ENCODE measurements at places on chromosomes 5 and 9. TPM values are rescaled to one million over a fixed set of nuclear protein-coding genes. Genes with fewer than 3 reads are reported as not detected.

- no peak for DNase-seq
- H3K27me3 ChIP-seq, result peaks cover 4% of the 10 kb centered on the region
- peaks cover under 1% of the 10 kb centered on the region for H3K4me1 ChIP-seq
- no peaks in the 10 kb centered on the region for H3K36me3 ChIP-seq
- no peak overlapping the region for H3K4me3 ChIP-seq
Measured at GRCh38 chr9:136581614-136582447, 36.0 kb upstream of the NOTCH1 start.

- no peaks in the 10 kb centered on the region for H3K27me3 ChIP-seq
- H3K4me1 ChIP-seq, result no peaks in the 10 kb centered on the region
- H3K27ac ChIP-seq, result no peak overlapping the region
- no peaks in the 10 kb centered on the region for H3K36me3 ChIP-seq
- DNase-seq, result no peak
- H3K4me3 ChIP-seq, result no peak overlapping the region
Measured at GRCh38 chr5:3509290-3509689, 86.3 kb upstream of the IRX1 start.

DNA sequence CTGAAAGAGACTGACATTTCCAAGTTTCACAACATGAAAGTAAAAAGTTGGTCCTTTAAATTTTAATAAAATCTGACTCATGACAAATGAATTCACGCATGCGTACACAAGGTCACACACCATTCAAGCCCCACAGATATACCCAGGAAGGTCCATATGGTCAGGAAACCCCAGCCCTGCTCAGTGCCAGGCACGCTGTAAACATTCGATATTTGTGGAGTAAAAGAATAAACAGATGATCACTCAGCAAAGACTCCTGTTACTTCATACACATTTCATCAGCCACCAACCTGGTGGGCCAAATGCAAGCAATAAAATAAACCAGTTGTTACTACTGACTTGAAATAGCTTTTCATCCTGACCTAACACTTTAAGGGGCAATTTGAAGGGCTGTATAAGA is 158.0 kb upstream of the RETREG1 start:
- no peak overlapping the region for H3K27ac ChIP-seq
- peaks cover 3% of the 10 kb centered on the region for H3K36me3 ChIP-seq
- DNase-seq, result peak; percentile 93
- H3K27me3 ChIP-seq, result no peaks in the 10 kb centered on the region
- no peak overlapping the region for H3K4me3 ChIP-seq

GRCh38 chr5:2738700-2739359 is 12.6 kb downstream of the IRX2 start:
- no peak overlapping the region for H3K27ac ChIP-seq
- H3K36me3 ChIP-seq, result no peaks in the 10 kb centered on the region
- H3K27me3 ChIP-seq, result peaks cover 10% of the 10 kb centered on the region
- H3K4me1 ChIP-seq, result no peaks in the 10 kb centered on the region
- H3K4me3 ChIP-seq, result peak overlapping the region; percentile 58
- no peak for DNase-seq

The UBQLN1 gene
- 141 TPM for total RNA-seq

The NMUR2 gene
- not detected for total RNA-seq

- no peak overlapping the region for H3K4me3 ChIP-seq
- peaks cover 2% of the 10 kb centered on the region for H3K4me1 ChIP-seq
- no peaks in the 10 kb centered on the region for H3K36me3 ChIP-seq
- no peaks in the 10 kb centered on the region for H3K27me3 ChIP-seq
- no peak for DNase-seq
- H3K27ac ChIP-seq, result no peak overlapping the region
Measured at GRCh38 chr5:102965653-102966052, 154.3 kb downstream of the GIN1 start.

The OR5C1 gene
- not detected for total RNA-seq

The CCNJL gene
- total RNA-seq, result not detected

GRCh38 chr5:180135128-180135955 is 63.8 kb upstream of the RNF130 start:
- H3K27me3 ChIP-seq, result no peaks in the 10 kb centered on the region
- no peak overlapping the region for H3K27ac ChIP-seq
- no peaks in the 10 kb centered on the region for H3K36me3 ChIP-seq

The ADGRD2 gene
- total RNA-seq, result not detected

The NRG2 gene
- 0.51 TPM for total RNA-seq

GRCh38 chr5:168765551-168766425 is 186.6 kb upstream of the PANK3 start:
- peak; percentile 33 for DNase-seq
- H3K4me3 ChIP-seq, result no peak overlapping the region
- H3K4me1 ChIP-seq, result no peaks in the 10 kb centered on the region
- H3K27me3 ChIP-seq, result no peaks in the 10 kb centered on the region
- H3K27ac ChIP-seq, result no peak overlapping the region
- no peaks in the 10 kb centered on the region for H3K36me3 ChIP-seq

GRCh38 chr9:71830153-71830552 is 61.8 kb upstream of the CEMIP2 start:
- H3K4me1 ChIP-seq, result no peaks in the 10 kb centered on the region
- H3K4me3 ChIP-seq, result no peak overlapping the region
- no peaks in the 10 kb centered on the region for H3K36me3 ChIP-seq
- H3K27me3 ChIP-seq, result no peaks in the 10 kb centered on the region
- H3K27ac ChIP-seq, result no peak overlapping the region
- no peak for DNase-seq

DNA sequence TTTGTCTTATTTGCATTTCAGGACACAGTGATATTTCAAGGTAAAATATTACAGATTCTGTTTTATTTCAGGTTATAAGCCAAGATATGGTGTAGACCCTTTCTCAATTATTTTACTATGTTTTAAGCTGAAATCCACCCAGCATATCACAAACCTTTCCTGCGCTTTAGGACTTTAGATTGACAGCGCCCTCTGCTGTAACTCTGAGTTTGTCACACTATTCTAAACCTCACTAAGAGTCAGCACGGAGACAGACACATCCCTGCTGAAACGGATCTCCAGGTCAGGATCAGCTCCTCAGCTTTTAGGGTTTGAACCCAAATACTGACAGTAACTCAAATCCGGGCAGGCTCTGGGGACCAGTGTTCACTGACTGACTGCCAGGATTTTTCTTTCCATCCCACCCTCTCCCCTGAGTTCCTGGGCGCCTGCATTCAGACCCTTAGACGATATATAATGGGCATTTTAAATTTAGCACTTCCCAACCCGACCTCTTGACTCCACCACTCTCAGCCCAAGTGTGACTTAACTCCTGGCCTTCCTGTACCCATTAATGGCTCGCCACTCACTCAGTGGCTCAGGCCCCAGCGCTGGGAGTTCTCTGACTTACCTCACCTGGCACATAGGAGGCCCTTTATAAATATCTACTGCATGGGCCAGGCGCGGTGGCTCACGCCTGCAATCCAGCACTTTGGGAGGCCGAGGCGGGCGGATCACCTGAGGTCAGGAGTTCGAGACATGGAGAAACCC is 33.5 kb downstream of the TLX3 start:
- H3K27ac ChIP-seq, result no peak overlapping the region
- H3K4me1 ChIP-seq, result no peaks in the 10 kb centered on the region
- H3K27me3 ChIP-seq, result no peaks in the 10 kb centered on the region
- H3K36me3 ChIP-seq, result no peaks in the 10 kb centered on the region

GRCh38 chr9:130122456-130122855 is 49.7 kb upstream of the NCS1 start:
- H3K4me3 ChIP-seq, result no peak overlapping the region
- peaks cover 14% of the 10 kb centered on the region for H3K4me1 ChIP-seq
- no peaks in the 10 kb centered on the region for H3K27me3 ChIP-seq
- no peak for DNase-seq
- peaks cover 4% of the 10 kb centered on the region for H3K36me3 ChIP-seq

DNA sequence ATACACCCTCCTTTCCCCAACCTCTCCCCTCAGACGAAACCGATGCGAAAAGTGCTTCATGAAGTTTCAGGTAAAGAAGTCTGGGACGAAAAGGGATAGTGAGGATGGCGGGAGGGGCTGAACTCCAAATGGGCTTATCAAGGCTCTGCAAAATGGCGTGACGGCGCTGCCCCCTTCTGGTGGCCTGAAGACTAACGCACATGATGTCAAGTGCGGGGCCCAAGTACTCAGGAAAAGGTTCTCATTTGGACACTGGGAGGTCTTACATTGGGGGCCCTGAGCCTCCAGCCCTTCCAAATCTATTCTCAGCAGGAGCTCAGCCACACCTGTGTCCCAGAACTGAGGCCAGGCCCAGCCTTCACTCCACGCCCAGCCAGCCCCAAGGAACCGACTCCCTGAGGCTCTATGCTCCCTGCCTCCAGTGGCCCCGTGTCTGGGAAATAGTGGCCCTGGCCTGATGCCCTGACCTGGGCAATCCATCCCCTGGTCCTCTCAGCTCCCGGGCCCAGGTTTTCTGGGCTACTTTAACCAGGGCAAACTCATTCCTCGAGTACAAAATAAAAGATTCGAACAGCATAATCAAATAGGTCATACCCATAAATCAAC is 119.9 kb downstream of the KCNIP1 start:
- H3K36me3 ChIP-seq, result no peaks in the 10 kb centered on the region
- DNase-seq, result peak; percentile 48
- no peak overlapping the region for H3K27ac ChIP-seq
- no peaks in the 10 kb centered on the region for H3K4me1 ChIP-seq

The THBS4 gene
- total RNA-seq, result 1.5 TPM

- H3K4me1 ChIP-seq, result no peaks in the 10 kb centered on the region
- H3K27ac ChIP-seq, result no peak overlapping the region
- H3K36me3 ChIP-seq, result no peaks in the 10 kb centered on the region
- no peak overlapping the region for H3K4me3 ChIP-seq
- no peak for DNase-seq
Measured at GRCh38 chr9:38651400-38652042, 31.1 kb upstream of the ANKRD18A start.

GRCh38 chr9:114112778-114113584 is 13.9 kb upstream of the KIF12 start:
- H3K4me1 ChIP-seq, result peaks cover 2% of the 10 kb centered on the region
- no peaks in the 10 kb centered on the region for H3K36me3 ChIP-seq
- no peak overlapping the region for H3K4me3 ChIP-seq
- DNase-seq, result peak; percentile 64
- peaks cover 5% of the 10 kb centered on the region for H3K27me3 ChIP-seq
- H3K27ac ChIP-seq, result no peak overlapping the region

DNA sequence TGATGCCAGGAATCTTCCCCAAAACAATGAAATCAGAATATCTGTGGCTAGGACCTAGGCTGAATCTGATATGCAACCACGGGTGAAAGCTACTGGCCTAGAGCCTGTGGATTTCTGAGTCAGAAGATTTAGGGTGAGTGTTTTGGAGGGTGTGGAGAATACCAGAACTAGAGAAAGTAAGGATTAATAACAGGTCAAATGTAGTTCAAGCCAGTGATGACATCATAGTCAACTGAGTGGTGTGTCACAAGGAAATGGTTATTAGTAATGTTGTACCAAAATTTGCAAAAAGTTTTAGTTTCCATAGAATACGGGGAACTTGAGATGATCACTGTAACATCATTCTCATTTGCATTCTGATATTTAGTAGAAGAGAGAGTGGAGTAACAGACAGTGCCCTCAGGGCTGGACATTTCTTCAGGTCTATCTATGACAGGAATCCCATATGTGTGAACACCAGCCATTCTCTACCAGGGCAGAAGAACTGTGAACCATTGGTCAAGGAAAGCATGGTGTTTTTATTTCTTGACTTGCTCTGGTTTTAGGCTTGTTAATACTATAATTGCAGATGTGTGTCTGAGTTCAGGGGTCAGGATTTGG is 3.7 kb downstream of the GALNT12 start:
- H3K36me3 ChIP-seq, result no peaks in the 10 kb centered on the region
- peak overlapping the region; percentile 66 for H3K27ac ChIP-seq
- peak; percentile 96 for DNase-seq
- no peaks in the 10 kb centered on the region for H3K27me3 ChIP-seq
- peaks cover 12% of the 10 kb centered on the region for H3K4me1 ChIP-seq

DNA sequence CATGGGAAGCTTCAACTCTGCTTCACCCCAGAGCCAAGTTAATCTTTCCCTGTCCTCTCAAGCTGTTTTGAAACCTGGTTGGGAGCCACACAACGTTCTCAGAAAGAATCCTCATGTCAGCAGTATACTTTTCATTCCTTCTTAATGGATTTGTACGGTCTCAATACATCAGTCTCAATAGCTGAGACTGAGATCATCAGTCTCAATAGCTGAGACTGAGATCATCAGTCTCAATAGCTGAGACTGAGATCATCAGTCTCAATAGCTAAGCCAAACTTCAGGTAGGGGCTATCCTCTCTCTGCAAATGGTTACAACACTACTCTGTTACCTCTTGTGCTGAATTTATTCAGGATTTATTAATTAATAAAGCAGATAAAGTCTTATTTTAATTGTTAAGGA is 1317.4 kb upstream of the CDH9 start:
- H3K27me3 ChIP-seq, result no peaks in the 10 kb centered on the region
- H3K4me1 ChIP-seq, result no peaks in the 10 kb centered on the region
- H3K4me3 ChIP-seq, result no peak overlapping the region
- H3K27ac ChIP-seq, result no peak overlapping the region

- no peak overlapping the region for H3K27ac ChIP-seq
- H3K4me3 ChIP-seq, result no peak overlapping the region
- no peaks in the 10 kb centered on the region for H3K36me3 ChIP-seq
- H3K27me3 ChIP-seq, result no peaks in the 10 kb centered on the region
Measured at GRCh38 chr9:70618784-70619183, 204.3 kb upstream of the KLF9 start.

The LHFPL2 gene
- total RNA-seq, result 51.4 TPM

GRCh38 chr5:131628990-131629389 is 6.0 kb downstream of the RAPGEF6 start:
- no peak overlapping the region for H3K4me3 ChIP-seq
- H3K27ac ChIP-seq, result no peak overlapping the region
- no peak for DNase-seq
- no peaks in the 10 kb centered on the region for H3K36me3 ChIP-seq
- H3K27me3 ChIP-seq, result no peaks in the 10 kb centered on the region
- peaks cover 3% of the 10 kb centered on the region for H3K4me1 ChIP-seq

- H3K27me3 ChIP-seq, result no peaks in the 10 kb centered on the region
- no peak overlapping the region for H3K4me3 ChIP-seq
- H3K4me1 ChIP-seq, result no peaks in the 10 kb centered on the region
Measured at GRCh38 chr5:158553195-158553961, 546.3 kb downstream of the EBF1 start.

DNA sequence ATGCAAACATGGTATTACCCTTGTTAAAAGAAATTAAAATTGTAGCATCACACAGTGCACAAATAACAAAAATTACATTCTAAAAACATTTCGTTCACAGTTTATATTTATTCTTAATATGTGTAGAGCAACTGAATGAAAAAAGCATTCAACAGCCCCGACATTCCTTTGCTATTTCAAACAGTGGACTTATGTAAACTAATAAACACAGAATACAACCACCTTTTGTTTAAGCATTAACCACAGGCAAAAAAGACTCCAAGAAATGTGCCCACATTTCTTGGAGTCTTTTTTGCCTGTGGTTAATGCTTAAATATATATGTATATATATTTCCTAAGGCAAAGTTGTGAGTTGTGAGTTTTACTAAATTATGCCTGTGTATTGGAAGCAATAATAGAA is 532.5 kb upstream of the DAP start:
- H3K4me3 ChIP-seq, result no peak overlapping the region
- no peaks in the 10 kb centered on the region for H3K4me1 ChIP-seq
- peak; percentile 11 for DNase-seq
- no peaks in the 10 kb centered on the region for H3K27me3 ChIP-seq
- H3K36me3 ChIP-seq, result no peaks in the 10 kb centered on the region

- DNase-seq, result no peak
- H3K27ac ChIP-seq, result no peak overlapping the region
- H3K4me1 ChIP-seq, result no peaks in the 10 kb centered on the region
- no peaks in the 10 kb centered on the region for H3K36me3 ChIP-seq
- H3K27me3 ChIP-seq, result no peaks in the 10 kb centered on the region
Measured at GRCh38 chr5:137199966-137200365, 299.2 kb downstream of the SPOCK1 start.

- H3K36me3 ChIP-seq, result no peaks in the 10 kb centered on the region
- H3K4me1 ChIP-seq, result no peaks in the 10 kb centered on the region
- H3K27me3 ChIP-seq, result no peaks in the 10 kb centered on the region
- H3K27ac ChIP-seq, result no peak overlapping the region
Measured at GRCh38 chr5:175859422-175859821, 12.0 kb upstream of the CPLX2 start.

The FAM221B gene
- total RNA-seq, result not detected

Data from fibroblast of lung (primary cell).